ENCODE measurements at places on chromosomes 4 and X.

DNA sequence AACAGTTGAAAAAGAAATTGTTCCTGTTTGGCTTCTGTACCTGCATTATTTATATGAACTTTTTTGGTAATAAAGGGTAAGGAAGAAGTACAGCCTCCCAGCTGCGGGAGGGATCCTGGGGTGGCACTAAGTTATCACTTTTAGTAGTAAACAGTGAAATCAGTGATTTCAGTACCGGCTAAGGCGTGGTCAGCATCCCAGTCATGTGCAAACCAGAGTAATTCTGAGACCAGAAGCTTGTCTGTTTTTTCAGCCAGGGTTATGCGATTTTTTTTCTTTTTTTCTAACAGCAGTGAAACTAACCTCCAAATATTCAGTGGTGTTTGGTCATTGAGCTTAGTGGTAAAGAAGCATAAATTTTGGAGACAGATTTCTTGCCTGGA lies 3.3 kb downstream of the EGF start:
- no peak for DNase-seq

GRCh38 chr4:87235020-87235671 lies 14.7 kb upstream of the KLHL8 start:
- no peak for DNase-seq

DNA sequence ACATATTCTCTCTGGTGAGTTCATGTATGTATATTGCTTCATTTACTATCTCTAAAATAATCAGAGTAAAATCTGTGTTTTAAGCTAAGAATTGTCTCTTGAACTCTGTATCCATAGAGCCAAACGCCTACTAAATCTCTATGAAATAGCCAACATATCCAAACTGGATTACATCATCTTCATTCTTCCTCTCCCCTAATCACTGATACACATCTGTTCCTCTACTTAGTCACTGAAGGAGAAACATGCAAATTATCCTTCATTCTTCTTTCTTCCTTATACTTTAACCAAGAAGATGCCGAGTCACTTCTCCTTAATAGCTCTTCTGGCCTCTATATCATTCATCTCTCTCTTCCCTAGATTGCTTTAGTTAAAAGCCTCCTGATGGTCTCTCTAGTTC lies 630.4 kb upstream of the FTHL17 start:
- no peak for DNase-seq

GRCh38 chrX:96372313-96373046 lies 312.2 kb upstream of the DIAPH2 start:
- no peak for DNase-seq

DNA sequence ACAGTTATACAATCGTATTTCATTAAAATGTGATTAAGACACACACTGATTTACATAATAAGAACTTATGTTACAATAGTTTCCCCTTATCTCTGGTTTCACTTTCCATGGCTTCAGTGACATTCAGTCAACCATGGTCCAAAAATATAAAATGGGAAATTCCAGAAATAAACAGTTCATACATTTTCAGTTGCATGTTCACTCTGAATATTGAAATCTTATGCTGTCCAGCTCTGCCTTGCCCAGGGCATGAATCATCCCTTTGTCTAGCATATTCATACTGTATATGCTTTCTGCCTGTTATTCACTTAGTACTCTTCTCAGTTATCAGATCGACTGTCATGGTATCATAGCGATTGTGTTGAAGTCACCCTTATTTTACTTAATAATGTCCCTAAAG lies 173.8 kb upstream of the DCAF12L2 start:
- DNase-seq: no peak

DNA sequence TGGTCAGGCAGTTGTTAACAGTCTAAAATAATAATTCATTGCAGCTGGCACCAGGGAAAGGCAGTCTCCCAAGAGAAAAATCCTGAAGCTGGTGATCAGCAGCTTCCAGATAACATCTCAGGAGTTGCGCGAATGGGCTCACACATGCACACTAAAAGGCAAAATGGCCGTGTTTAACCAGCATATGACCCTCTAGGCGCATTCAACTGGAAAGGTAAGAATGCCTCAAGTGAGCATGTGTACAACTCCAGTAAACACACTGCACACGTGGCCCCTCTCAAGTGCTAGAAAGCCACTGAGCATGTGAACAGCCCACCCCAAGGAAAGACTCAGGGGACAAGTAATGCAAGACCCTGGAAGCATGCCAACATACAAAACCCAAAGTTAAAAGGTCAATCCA lies 33.1 kb downstream of the STPG2 start:
- DNase-seq: no peak

DNA sequence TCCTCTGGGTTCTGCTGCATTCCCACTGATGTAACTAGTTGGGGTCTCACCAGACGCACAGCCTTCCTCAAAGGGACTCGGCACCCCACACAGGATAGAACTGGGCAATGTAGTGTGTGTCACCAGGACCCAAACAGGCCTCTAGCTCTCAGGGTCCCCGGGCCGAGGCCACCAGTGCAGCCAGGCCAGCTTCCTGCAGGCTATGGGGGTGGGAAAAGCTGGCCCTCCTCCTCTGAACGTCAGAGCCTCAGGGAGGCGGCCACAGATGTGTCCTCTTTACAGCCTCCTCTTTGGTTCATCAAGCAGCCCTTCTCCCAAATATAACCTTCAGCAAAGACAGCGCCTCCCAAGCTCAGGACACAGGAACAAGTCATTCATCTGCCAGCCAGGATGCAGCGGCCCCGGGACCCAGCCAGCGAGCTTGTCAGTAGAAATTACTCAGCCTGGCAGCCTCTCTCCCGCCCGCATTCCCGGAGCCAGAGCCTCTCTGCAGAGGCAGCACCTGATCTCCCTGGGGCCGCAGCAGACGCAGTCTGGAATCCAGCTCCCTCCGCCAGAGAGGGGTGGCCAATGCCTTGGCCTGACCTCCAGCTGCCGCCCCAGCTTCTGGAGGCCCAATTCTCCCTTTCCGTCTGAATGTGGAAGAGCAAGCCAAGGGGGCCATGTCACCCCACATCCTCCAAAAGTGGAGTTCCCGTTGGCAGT lies 288.5 kb downstream of the FBXW7 start:
- DNase-seq: no peak

- DNase-seq: no peak
Observed at GRCh38 chr4:119604266-119604665, 24.3 kb downstream of the PDE5A start.

DNA sequence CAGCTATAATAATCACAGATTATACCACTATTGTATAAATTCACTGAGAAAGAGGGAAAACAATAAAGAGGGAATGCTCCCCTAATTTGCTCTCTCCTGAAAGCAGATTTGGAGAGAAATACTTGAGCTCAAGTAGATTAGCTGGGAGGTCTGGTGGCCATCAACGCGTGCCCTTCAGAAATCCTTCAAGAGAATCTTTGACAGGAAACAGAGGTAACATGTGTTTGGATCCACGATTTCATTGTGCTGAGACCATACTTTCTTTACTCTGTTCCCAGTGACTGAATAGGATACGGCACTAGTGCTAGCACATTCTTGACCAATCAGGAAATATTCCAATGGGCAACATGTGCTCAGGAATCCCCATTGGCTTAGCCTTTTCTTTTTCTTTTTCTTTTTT lies 1395.3 kb downstream of the RAPGEF2 start:
- no peak for DNase-seq

GRCh38 chr4:80532674-80533333 lies 197.3 kb downstream of the CFAP299 start:
- no peak for DNase-seq

DNA sequence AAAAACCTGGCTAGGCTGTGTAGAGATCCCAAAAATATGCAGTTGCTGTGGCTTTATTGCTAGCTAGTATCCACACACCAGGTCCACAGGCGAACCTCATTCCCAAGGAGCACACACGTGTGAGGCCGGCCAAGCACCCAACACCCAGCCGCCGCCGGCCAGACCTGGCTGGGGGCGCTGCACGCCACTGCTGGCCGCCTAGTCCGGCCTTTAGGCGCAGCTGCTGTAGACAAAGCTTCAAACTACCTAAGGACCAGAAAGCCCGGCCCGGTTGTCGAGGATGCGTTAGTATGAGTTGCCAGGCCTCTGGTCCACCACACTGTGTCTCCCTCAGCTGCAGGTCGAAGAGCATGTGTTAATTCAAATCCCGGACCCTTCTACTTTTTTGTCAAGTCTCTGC lies 3.1 kb downstream of the POU3F4 start:
- no peak for DNase-seq

GRCh38 chrX:9291629-9292028 lies 173.2 kb upstream of the TBL1X start:
- DNase-seq: no peak

DNA sequence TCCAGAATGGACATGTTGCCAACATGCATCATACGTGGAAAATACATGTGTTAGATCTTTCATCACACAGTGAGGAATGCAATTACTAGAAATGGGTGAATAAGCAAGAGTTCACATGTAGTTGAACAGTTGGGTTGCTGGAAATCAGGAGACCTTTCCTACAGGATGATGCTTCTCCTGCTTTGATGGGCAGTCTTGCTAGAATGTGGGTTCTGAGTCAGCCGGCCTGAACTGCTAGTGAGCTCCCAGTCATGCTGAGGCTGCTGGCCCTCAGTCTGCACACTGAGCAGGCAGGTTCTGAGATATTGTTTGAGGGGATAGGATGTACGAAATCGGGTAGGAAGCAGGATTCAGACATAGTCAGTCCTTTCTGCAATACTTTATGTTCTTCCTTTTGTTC lies 20.2 kb downstream of the MSL3 start:
- no peak for DNase-seq

- DNase-seq: no peak
Observed at GRCh38 chrX:122115604-122116003, 1068.2 kb downstream of the GLUD2 start.

DNA sequence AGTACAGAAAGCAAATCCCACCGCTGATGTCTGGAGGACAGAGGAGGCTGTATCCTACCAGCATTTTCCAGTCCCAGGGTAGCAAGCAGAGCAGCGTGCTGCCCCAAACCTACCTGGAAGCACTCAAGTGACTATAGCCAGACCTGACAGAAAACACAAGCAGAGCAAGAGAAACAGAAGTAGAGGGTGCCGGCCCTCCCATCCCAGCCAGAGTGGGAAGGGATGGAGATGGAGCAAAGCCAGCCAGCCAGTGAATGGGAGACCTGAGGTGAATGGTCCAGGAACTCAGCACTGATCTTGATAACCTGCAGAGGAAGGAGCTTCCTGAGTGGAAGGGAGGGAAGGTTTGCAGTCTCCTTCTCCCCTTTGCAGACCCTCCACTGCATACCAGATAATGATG lies 185.2 kb downstream of the MAML3 start:
- no peak for DNase-seq

DNA sequence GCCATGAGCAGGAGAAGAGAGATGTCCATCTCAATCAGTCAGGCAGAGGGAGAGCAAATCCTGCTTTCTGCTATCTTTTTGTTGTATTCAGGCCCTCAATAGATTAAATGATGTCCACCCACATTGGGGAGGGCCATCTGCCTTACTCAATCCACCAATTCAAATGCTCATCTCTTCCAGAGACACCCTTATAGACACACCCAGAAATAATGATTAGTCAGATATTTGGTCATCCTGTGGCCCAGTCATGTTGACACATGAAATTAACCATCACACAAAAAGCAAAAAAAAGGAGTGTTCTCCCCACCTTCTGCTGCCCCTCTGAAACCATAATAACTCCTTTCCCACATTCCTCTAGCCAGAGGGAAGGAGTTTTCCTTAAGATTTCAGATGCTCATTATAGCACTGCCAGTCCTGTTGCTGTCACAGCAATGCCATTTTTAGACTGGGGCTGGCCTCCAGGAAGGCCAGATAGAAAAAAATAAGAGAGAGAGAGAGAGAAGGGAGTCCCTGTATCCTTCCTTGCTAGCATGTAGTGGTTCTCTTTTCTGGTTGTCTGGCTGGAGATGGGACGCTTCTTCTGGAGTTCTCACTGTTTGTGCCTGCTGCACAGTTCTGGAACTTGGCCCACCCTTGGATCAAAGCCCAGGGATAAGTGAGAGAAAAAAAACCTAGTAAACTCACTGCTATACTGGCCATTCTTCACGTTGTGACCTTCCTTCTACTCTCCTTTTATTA lies 177.7 kb downstream of the RBM46 start:
- DNase-seq: no peak

DNA sequence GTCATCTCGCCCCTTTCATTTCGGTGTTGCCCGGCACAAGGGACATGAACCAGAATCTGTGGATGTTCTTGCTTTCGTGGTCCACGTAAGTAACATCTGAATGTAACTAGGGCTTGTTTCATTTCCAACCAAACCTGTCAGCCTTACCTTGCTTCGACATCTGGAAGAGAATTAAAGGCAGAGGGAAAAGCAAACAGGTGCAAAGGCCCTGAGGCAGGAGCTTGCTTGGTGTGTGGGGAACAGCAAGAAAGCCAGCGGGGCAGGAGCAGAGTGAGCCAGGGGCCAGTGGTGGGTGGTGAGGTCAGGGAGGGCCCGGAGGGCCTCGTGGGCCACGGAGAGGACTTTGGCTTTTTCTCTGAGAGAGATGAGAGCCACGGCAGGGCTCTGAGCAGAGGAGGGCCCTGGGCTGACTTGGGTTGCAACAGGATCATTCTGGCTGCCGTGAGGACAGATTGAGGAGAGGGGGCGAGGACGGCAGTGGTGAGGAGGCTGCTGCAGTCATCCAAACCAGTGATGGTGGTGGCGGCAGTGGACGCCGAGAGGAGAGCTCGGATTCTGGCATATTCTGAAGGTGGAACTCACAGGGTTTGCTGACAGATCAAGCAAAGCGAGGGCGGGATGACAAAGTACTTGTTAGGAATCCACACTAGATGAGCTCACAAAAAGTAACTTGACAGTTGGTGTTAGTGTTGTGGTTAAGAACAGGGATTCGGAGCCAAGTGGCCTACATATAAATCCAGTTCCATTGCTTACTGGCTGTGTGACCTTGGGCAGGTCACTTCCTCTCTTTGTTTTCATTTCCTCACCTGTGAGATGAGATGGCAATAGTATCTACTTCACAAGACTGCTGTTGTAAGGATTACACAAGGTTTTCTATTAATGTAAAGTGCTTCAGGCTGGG lies 6.8 kb upstream of the WDR13 start:
- no peak for DNase-seq

DNA sequence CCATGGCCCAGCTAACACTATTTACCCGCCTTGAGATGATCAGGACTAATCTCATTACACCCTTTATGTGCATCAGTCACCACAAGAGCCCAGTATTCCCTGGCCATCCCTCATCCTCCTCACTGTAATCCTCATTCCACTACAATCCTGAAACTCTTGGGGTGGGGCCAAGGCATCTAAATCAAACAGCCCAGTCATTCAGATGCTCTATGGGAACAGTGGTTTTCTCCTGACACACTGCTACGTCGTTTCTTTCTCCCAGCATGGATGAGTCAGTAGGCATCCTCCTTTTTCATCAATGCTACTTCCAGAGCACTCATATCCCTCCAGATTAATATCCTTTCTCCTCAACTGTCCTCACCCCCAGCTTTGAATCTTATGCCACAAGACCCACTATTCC lies 5.6 kb downstream of the SDAD1 start:
- no peak for DNase-seq

DNA sequence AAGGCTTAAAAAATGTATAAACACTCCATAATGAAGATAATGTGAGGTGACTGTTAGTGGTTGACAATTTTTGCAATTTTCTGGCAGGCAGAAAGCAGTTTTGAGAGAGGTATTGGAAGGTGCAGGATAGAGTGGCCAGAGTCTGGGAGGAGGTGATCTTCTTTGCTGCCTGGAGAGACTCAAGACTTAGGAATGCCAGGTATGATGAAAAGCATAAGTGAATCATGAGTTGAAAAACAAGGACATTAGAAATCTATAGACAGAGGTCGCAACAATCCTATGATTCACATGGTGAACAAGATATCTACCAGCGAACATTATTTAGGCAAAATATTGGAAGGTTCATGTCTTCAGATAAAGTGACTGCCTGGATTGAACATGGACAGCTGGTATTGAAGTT lies 118.5 kb downstream of the CFAP299 start:
- no peak for DNase-seq
